Thoracic aorta (tissue), 2 donors: ENCODE measurements at places on chromosomes 5 and 9. TPM values are rescaled to one million over a fixed set of nuclear protein-coding genes. Genes with fewer than 3 reads are reported as not detected.

DNA sequence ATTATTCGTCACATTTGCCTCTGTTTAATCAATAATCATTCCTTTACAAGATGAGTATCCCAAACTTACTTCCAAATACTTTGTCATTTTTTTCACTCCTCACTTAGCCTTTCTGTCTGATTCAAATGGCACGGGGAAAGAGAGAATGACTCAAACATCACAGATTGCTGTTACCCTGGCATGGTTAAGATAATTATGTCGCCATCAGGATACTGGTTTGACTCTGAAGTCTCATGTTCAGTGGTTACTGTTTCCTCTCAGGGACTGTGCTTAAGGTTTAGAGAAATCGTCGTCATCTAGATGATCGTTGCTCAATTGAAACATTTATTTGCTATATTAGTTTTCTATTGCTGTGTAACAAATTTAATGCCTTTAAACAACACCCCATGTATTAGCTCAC is 45.2 kb upstream of the RAD23B start:
- no peak for DNase-seq

- no peak for DNase-seq
Measured at GRCh38 chr5:157449011-157449723, 10.8 kb upstream of the NIPAL4 start.

The PTGR1 gene
- total RNA-seq = 20.2 TPM

The CCDC69 gene
- total RNA-seq = 39.1 TPM

GRCh38 chr9:107685901-107686300 is 196.3 kb upstream of the KLF4 start:
- DNase-seq = no peak

DNA sequence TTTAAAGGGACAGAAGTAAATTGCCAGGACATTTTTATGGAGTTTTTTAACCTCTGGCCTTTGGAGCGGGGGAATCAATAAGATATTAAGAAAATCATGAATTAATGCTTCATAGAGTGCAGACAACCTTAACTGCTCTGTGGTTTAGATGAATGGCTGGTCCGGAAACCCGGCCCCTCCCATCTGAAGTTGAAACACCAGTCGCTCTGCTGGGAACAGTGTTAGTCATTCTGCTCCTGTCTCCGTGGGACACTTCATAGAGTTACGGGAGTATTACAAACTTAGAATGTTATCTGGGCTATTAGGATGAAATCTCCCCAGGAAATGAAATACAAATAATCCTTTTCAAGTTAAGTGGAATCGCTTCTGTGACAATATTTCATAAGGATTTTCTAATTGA is 110.1 kb upstream of the IRX2 start:
- DNase-seq = no peak

The PTGES gene
- total RNA-seq = 1.7 TPM

DNA sequence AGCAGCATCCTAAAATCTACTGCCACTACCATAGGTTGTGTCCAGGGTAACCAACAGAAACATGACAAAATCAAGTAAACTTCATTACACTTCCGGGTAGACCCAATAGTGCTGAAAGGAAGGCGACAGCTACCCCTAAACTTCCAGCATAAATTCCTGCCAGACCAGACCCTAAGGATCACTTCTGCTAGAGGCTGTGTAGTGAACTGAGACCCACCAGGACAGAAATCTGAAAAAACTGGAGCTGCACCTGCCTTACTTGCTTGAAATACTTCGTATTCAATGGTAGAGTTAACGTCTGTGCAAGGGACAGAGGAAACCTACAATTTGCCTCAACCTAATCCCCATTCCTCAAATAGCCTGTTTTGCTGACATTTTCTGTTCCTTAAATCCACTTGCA is 1.0 kb upstream of the SECISBP2 start:
- DNase-seq = no peak

DNA sequence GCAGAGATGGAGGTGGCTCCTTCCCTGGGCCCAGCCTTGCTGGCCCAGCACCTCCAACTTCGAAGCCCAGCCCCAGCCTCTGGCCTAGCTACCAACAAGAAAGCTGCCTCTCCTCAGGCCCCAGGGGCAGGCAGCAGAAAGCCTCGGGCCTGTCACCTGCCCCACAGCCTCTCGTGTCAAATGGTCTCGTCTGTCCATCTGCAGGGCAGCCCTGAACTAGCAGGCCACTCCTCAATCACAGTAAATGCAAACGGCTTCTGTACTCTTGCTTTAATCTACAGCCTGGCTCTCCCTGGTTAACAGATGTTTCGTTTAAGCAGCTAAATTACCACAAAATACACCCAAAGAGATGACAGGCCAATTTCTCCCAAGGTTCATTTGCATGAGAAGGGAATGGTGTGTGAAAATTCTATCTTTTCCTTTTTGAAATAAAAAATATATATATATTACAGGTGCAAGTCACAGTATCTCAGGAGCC is 21.5 kb downstream of the VAV2 start:
- DNase-seq = no peak

- DNase-seq = no peak
Measured at GRCh38 chr9:126295936-126296600, 30.6 kb upstream of the MVB12B start.

DNA sequence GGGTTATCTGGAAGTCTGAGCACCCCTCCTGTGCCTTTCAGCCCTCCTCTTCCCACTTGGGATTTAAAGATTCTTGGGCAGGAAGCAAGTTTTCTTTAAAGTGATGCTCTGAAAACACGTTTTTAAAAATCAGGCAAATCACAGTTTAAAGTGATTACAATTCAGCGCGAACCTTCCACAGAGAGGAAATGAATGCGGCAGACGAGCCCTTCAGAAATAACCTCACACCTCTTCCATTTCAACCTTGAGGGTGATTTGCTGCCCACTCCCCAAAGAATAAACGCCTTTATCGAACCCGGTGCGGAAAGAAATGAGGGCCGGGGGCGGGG is 2.3 kb upstream of the EFNA5 start:
- DNase-seq = no peak

- no peak for DNase-seq
Measured at GRCh38 chr9:77384406-77384805, 207.1 kb downstream of the VPS13A start.

The NACC2 gene
- 79.7 TPM for total RNA-seq
